ENCODE measurements at places on chromosomes 7 and 10.

DNA sequence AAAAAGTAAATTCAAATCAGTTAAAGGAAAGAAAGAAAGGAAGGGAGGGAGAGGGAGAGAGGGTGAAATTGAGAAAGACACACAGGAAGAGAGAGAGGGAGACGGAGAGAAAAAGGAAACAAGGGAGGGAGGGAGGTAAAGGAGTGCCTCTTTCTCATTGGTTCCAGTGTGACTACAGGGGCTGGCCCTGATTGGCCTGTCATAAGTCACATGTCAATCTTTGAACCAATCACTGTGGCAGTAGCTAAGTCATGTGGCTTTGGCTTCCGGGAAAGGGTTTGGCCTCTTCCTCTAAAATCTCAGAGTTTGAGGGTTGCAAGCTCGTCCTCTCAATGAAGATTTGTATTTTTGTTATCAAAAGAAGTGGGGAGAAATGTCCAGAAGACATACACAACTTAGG, 150.2 kb downstream of the RAB11FIP2 start:
- DNase-seq: no peak

DNA sequence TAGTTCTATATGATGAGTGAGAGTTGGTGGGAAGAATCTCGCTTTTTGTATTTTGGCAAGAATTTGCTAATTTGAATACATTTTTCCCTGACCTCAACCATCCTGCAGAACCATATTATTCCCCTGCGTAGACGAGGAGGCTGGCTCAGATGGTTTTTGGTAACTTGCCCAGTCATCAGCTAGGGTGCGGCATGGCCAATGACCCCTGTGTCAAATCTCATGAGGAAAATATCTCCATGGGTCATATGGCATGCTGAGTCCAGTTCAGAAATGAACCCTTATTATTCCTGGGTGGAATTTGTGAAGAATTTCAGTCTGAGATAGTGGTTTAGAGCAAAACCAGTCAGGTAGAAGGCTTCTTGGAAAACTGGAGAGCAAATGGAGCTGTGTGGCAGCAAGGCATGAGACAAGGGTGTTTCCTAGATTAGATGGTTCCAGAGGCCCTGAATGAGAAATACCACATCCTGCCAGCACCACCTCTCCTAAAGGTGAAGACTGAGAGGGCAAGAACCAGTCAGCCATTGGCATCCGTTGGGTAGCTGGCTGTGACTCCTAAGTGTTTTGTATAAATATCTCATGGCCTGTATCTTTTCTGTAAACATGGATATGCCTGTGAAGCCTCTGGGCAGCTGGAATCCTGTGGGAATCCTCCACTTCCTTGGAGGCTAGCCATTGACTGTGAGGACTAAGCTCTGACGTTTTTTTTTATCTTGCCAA, 5.8 kb upstream of the UPP1 start:
- DNase-seq: no peak

GRCh38 chr10:101529725-101530553, 58.1 kb downstream of the POLL start:
- no peak for DNase-seq

DNA sequence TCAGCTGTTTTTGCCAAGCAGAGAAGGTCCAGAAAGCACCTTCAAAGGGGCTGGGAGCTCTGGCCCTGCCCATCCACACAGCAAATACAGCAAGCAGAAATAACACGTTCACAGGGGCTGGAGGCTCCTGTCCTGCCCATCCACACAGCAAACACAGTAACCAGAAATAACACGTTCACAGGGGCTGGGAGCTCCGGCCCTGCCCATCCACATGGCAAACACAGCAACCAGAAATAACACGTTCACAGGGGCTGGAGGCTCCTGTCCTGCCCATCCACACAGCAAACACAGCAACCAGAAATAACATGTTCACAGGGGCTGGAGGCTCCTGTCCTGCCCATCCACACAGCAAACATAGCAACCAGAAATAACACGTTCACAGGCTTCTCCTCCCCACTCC, 558.1 kb downstream of the PTPRN2 start:
- no peak for DNase-seq

DNA sequence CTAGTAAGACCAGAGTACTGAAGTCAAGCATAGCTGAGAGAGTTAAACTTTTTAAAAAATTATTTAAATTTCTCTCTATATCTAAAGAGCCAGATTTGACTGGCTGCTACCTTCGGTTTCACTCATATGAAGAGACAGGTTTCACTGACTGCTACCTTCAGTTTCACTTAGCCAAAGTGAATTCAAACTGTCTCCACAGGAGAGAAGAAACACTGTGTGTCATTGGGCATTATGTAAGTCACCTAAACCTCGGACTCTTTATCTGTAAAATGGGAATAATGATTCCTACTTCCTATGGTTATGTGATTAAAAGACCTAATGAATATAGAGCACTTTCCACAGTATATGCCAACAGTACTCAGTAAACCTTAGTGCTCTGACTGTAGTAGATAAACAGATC, 41.6 kb upstream of the MET start:
- no peak for DNase-seq

- no peak for DNase-seq
These were observed 69.9 kb upstream of the GTF2I start for GRCh38 chr7:74587435-74588126.

DNA sequence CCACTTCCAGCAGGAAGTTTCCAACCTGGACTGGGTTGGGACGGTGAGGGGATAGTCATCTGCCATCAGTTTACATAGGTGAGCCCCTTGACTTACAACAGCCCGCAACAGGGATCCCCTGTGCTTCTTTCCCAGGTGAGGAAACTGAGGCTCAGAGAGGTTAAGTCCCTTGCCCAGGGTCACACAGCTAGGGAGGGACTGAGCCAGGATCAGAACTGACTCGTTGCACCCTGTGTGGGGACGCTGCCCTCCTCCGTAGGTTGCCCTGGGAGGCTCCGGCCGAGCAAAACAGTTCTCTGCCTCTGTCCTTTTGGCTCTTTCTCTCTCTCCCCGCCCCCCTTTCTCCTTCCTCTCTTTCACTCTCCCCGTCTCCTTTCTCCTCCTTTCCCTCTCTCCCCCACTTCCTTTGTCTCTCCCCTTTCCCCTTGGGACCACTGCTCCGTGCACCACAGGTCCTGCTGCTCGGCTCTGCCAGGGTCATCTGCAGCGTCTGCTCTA, 117.4 kb upstream of the PPIF start:
- DNase-seq: no peak

GRCh38 chr10:59962756-59963155, 56.4 kb upstream of the CCDC6 start:
- DNase-seq: no peak

- DNase-seq: no peak
These were observed 285.9 kb upstream of the SMIM30 start for GRCh38 chr7:113404245-113404644.

DNA sequence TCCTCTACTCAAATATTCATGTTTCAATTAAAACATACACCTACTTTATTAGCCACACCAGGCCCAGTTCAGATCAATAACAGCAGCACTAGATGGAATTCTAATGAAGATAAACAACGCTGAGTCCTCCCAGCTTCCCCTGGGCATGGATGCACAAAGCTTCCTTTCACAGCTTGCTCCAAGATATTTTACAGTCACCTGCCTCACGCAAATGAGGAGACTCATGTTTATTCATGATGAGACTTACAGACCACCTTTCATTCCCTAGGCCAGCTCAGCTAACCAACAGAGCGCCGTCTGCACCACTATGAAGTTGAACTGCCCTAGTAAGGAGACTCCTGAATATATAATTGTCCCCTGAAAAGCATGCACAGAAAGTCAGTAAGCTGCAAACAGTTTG, 283.0 kb upstream of the AOAH start:
- no peak for DNase-seq
